ENCODE measurements at places on chromosomes 5 and 9.

DNA sequence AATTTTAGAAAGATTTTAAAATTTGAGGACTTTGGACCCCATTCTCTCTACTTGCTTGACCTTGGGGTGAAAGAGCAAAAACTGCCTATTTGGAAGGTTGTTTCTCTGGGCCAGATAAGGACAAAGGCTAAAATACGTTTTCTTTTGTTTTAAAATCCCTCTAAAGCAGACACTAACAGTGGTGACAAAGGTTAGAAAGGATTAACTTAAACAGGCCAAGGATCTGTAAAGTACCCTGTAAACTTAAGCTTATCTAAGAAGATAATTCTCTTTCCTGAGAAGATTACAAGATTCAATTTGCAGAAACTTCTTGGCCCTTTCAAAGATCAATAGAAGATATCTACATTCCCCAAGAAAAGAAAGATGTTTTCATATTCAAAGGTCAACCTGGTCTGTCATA lies 12.1 kb downstream of the TRPM6 start:
- peak; percentile 76 for DNase-seq

- peak; percentile 74 for DNase-seq
Observed at GRCh38 chr5:139394123-139394653, 716 bp downstream of the PROB1 start.

GRCh38 chr5:94690778-94691177 lies 72.3 kb downstream of the SLF1 start:
- DNase-seq = no peak

DNA sequence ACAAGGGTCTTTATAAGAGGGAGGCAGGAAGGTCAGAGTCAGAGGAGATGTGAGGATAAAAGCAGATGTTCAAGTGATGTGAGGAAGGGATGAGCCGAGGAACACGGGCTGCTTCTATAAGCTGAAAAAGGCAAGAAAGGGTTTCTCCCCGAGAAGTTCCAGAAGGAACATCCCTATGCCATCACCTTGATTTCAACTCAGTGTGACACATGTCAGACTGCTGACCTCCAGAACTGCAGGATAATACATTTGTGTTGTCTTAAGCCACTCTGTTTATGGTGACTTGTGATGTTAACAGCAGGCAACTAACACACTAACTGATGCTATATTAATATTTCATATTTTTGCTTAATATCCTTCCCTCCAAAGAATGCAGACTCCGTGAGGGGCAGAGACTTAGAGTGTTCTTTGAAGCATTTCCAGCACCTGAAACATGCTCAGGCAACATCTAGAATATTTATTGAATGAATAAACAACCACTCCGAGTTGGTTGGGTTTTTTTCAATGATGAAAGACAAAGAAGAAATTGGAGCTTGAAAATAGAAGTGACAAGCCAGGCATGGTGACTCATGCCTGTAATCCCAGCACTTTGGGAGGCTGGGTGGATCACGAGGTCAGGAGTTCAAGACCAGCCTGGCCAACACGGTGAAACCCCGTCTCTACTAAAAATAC lies 77.6 kb upstream of the ADRA1B start:
- DNase-seq = no peak

GRCh38 chr5:169778622-169779596 lies 141.8 kb downstream of the DOCK2 start:
- no peak for DNase-seq

DNA sequence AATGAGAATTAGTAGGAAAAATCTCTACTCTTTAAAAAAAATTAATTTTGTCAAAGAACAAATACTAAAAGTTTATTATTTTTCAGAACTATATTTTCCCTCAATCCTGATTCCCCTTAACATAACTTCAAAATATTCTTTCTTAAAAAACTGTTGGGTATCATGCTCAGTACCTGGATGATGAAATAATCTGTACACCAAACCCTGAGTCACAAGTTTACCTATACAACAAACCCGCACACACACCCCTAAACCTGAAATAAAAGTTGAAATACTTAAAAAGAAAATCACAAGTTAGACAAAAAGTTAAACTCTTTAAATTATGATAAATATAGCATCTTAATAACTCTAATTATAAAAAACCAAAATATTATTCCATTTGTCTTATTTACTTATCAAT lies 812.3 kb downstream of the MAT2B start:
- no peak for DNase-seq

DNA sequence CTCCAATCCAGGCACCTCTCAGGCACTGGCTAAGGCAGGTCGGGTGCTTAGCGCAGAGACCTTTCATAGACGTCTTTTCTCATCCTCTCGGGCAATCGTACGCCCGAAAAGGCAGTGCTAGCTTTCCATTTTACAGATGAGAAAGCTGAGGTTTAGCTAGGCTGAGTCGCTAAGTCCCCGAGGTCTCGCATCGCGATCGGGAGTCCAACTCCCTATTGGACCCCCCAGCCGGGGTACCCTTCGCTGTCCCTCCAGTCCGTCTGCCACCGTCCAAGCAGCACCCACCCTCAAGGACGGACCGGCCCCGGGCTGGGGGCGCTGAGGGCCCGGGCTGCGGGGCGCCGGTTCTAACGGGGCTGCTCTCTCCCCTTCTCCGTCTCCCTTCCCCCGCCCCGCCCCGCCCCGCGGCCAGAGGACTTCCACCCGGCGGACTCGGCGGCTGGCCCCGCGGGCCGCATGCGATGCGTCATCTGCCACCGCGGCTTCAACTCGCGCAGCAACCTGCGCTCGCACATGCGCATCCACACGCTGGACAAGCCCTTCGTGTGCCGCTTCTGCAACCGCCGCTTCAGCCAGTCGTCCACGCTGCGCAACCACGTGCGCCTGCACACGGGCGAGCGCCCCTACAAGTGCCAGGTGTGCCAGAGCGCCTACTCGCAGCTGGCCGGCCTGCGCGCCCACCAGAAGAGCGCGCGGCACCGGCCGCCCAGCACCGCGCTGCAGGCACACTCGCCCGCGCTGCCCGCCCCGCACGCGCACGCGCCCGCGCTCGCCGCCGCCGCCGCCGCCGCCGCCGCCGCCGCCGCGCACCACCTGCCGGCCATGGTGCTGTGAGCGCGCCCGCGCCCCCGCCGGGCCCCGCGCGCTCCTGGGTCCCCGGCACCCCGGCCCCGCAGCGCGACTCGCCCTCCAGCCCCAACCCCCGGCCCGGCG lies 12.5 kb upstream of the EXOSC2 start:
- peak; percentile 83 for DNase-seq

GRCh38 chr9:127347831-127348776 lies 48.9 kb upstream of the SLC2A8 start:
- DNase-seq = peak; percentile 27

DNA sequence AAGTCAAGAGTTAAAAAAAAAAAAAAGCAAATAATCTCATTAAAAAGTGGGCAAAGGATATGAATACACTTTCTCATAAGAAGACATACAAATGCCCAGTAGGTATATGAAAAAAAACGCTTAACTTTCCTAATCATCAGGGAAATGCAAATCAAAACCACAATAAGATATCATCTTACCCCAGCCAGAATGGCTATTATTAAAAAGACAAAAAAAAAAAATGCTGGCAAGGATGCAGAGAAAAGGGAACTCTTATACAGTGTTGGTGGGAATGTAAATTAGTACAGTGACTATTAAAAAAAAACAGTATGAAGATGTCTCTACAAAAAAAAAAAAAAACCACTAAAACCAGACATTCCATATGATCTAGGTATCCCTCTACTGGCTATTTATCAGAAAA lies 79.4 kb downstream of the LPAR1 start:
- DNase-seq = no peak

DNA sequence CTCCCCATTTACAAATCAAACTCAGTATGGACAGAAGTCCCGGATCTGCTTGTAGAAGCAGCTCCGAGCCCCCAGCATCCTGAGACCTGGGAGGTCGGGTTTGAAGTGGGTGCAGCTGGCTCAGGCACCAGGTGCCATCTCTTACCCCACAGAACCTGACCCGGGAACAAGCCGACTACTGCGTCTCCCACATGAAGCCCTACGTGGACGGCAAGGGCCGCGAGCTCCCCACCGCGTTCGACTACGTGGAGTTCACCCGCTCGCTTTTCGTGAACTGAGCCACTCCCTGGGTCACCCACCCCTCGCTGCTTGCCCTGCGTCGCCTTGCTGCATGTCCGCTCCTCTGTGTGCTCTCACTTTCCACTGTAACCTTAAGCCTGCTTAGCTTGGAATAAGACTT lies 23.6 kb downstream of the DYNC2I2 start:
- no peak for DNase-seq

DNA sequence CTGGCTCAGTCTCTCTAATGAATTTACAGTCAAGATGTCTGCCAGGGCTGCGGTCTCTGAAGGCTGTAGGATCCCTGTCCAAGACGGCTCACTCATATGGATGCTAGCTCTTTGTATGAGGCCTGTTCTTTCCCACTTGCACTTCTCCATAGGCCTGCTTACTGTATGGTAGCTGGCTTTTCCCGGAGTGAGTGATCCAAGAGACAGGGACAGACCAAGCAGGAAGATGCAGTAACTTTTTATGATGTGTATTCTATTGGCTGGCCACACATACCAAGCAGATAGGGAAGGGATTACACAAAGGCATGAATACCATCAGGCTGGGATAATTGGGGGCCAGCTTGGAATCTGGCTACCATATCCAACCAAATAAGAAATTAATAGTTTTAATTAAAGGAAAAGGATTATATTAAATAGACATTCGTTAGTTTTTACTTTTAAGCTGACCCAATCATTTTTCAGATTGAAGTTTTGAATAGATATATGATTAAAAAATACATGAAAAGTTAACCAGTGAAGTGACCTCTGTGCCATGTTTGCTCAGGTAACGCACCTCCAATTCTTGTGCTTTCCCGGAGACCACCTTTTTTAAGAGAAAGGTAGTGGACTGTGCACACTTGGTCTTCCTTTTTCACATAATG lies 20.6 kb downstream of the NSD1 start:
- DNase-seq = peak; percentile 64

GRCh38 chr9:6645355-6646292 lies at the start of gene GLDC:
Gene GLDC (minus strand): TSS chr9:6645729. CDS start chr9:6645499, 230 bp downstream.
- DNase-seq = peak; percentile 95

GRCh38 chr5:89711526-89711925 lies 698.0 kb downstream of the CETN3 start:
- DNase-seq = no peak

All from mesendoderm (in vitro differentiated cells).